GM12864 (cell line): ENCODE measurements at places on chromosomes 6 and 20.

DNA sequence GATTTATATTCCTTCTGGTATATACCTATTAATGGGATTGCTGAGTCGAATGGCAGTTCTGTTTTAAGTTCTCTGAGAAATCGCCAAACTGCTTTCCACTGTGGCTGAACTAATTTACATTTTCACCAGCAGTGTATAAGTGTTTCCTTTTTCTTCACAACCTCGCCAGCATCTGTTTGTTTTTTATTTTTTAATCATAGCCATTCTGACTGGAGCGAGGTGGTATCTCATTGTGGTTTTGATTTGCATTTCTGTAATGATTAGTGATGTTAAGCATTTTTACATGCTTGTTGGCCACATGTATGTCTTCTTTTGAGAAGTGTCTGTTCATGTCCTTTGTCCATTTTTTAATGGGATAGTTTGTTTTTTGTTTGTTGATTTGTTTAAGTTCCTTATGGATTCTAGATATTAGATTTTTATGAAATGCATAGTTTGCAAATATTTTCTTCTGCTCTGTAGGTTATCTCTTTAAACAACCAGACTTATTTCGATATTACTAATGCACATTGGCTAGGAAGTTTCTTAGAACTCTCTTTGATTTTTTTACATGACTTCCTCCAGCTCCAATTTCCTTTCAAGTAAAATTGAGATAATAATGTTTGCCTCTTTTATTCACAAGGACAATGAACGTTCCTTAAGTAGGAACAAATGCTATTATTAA, 12.2 kb upstream of the VNN1 start:
- no peak for DNase-seq

GRCh38 chr6:40164345-40164755, 230.1 kb upstream of the MOCS1 start:
- DNase-seq, result no peak

GRCh38 chr6:100261486-100261885, 203.2 kb downstream of the SIM1 start:
- no peak for DNase-seq

- DNase-seq, result peak; percentile 85
Measured at GRCh38 chr20:46111028-46111835, 6.9 kb upstream of the CD40 start.
